ENCODE measurements at places on chromosomes 1 and 21.

GRCh38 chr1:47460456-47460855 is 22.6 kb downstream of the FOXD2 start:
- no peak for DNase-seq

GRCh38 chr1:53112861-53113260 is 29.6 kb downstream of the SLC1A7 start:
- no peak for DNase-seq

- DNase-seq = peak; percentile 47
Observed at GRCh38 chr1:10693497-10694273, 102.8 kb downstream of the CASZ1 start.

DNA sequence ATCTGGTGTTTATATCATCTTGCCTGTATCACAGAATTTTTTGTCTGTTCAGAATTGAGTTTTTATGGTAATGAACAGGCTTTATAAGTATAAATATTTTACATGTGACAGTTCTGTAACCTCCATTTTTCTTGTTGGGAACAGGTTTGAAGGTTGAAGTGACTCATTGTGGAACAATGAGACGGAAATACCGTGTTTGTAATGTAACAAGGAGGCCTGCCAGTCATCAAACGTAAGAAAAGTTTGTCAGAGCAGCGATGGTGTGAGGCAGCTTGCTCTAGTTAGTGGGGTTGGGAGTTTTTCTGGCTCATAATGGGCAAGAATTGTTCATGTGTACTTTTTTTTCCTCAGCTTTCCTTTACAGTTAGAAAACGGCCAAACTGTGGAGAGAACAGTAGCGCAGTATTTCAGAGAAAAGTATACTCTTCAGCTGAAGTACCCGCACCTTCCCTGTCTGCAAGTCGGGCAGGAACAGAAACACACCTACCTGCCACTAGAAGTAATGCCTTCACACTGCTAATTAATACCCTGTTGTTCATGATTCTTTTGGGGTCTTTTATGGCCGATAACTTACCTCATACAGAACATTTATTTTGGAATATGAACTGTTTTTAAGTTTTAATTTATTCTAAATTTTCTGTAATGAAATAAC is 75.2 kb upstream of the TEKT2 start:
- no peak for DNase-seq

DNA sequence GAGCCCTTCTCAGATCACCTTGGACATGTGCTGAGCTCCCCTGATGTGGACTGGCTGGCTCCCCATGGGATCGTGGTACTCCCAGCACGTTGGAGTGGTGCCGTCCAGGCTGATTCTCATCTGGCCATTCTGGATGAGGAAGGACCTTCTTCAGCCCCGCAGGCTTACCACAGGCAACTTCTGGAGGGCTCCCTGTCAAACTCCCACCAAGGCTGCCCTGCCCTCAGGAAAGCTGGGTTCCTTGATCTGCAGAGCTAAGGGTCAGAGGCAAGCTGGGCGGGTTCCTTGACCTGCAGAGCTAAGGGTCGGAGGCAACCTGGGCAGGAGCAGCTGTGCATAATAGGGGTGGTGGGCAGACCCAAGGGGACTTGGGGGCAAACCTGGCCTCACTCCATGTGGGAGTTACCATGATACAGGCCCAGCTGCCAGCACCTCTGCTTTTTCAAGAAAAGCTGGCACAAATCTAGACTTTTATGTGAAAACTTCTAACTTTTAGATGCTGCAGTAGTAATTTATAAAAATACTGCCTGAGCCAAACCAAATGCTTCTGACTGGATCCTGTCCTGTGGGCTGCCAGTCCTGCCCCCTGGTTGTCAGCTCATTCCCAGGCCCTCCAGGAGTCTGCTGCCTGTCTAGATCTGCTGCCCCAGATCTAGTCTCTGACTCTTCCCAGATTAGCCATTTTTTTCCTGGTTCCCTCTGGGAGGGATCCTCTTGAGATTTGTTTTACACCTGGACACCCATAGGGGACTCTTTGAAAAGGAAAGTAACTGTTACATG is 5.6 kb upstream of the THEM5 start:
- no peak for DNase-seq

GRCh38 chr1:39410915-39411436 is 80.5 kb upstream of the BMP8A start:
- DNase-seq = peak; percentile 67

DNA sequence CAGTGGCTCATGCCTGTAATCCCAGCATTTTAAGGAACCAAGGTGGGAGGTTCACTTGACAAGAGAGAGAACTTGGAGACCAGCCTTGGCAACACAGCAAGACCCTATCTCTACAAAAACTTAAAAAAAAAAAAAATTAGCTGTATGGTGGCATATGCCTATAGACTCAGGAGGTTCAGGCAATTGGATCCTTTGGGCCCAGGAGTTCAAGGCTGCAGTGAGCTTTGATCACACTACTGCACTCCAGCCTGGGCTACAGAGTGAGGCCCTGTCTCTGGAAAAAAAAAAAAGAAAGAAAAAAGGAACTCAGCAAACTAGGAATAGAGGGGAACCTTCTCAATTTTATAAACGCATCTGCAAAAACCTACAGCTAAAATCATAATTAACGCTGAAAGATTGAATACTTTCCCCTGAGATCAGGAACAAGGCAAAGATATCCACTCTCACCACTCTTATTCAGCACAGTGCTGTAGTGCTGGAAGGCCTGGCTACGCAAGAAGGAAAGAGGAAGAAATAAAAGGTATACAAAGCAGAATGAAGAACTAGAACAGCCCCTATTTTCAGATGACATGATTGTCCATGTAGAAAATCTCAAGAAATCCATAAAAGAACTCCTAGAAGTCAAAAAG is 21.6 kb downstream of the HSF2BP start:
- no peak for DNase-seq

Data from stimulated activated CD4-positive, alpha-beta T cell treated with anti-CD3 and anti-CD28 coated beads, Interleukin-2, amount 100 ng/mL, for 24 hours (primary cell).